ENCODE measurements at places on chromosomes 16 and 17.

GRCh38 chr17:74950207-74950606, 14.5 kb downstream of the OTOP3 start:
- DNase-seq, result no peak

DNA sequence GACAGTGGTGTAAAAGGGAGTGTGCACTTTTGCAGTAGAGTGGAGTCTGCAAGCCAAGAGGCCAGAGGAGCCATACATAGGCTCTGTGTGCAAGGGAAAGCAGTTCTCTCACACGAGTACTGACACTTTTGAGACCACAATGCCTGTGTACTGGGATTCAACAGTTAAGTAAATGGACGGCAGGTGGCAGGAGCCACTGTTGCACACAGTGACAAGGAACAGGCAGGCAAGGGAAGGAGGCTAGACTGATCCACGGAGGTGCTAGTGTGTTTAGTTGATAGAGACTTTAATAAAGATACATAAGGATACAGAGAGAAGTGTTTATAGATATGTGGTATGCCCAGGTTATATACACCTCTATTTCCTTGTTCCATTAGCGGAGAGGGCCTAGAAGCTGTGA, 67.0 kb downstream of the MPRIP start:
- DNase-seq, result no peak

DNA sequence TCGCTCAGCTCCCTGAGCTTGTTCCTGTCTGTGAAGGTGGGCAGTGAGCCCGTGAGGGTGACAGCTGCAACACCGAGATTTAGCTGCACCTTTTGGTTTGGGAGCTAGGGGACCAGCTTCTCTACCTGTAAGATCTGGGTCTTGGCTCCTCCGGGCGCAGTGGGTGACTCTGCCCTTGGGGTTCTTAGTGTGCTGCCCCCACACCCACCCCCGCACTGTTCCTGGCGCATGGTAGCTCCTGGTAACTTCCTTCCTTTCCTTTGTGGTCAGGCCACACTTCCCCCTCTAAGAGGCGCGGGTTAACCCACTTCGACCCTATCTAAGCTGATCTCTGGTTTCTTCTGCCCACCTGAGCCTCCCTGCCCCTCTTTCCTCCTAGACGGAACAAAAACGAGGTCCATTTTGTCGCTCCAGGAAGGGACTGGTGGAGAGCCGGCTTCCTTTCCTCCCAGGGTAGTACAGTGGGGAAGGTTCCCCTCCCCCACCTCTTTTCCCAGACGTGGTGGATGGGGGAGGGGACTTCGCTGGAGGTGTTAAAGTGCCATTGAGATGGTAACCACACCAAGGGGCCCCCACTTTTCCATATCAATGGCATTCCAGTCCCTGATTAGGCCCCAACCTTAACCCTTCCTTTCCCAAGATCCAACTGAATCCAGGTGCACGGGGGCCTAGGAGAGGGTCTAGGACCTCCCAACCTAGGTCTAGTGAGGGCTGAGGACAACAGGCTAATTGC, 4.6 kb upstream of the CLDN9 start:
- DNase-seq, result no peak

DNA sequence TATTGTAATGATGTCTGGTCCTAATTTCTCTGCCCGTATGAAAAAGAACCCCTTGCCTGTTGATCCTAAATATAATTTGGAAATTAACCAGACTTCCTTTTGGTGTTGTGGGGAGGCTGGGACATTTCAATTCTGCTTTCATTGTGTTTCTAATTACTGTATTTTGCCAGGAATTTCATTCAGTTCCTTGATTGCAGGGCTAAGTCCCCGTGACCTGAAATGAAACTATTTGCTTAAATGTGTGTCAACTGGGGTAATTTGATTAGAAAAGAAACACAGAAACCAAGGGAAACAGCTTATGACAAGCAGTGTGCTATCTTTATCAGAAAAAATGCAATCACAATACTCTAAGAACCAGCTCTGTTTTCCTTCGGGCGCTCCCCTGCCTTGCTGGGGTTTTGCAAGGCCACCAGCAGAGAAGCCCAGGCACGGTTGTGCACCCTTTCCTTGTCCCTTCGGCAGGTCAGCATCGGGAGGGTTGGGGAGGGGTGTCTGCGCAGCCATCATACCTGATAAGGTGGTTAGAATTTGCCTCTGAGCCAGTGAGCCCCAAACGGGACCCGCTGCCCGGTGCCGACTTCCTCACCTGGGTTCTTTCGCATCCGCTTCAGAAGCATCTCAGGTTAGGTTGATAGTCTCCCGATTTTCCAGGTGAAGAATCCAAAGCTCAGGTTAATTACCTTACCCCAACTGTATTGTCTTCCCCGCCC, 19.4 kb downstream of the KLHL36 start:
- no peak for DNase-seq

DNA sequence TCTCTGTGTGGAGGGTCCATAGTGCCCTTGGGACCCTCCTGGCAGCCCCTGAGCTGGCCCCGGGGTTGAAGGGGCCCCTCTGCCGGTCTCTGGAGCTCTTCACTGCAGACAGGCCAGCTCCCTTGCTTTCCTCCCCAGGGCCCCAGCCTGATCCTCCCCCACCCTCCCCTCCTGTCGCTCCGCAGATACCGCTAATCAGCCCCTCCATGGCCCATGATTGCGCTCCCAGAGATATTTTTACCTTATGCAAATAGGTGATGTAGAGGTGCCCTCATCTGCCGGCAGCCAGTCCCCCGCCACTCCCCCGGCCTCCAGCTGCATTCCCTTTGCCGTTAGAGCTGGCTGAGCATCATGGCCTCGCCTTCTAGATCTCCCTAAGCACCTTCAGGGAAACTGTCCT, 9.2 kb downstream of the MMP15 start:
- no peak for DNase-seq

DNA sequence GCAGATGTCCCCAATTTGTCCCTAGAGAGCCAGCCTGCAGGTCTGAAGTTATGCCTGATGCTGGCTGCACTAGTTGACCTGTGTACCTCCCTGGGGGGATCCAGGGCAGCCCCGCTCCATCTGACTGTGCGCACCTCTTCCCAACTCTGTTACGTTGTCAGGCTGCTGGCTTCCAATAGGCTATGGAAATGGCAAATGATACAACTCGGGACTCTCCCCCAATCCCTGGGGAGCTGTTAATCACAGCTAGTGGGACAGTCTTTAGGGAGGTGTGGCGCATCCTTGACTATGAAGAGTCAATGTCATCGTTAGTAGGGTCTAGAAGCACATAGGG, 30.1 kb downstream of the GPRC5B start:
- no peak for DNase-seq

DNA sequence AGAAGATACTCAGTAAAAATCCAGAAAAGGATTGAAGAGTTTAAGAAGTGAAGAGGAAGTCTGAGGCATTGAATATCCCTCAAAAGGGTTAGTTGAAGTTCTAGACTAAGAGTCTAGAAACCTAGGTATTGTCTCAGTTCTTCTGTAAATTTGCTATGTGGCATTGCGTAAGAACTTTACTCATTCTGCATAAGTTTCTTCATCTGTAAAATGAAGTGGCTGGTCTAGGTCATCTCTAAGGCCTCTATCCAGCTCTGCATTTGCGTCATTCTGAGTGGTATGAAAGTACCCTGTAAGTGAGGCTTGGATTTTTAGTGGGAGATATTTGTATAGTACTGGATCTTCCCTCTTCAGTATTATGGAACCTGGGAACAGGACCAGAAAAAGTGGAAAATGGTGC, 130.2 kb downstream of the MYO1D start:
- DNase-seq, result no peak

DNA sequence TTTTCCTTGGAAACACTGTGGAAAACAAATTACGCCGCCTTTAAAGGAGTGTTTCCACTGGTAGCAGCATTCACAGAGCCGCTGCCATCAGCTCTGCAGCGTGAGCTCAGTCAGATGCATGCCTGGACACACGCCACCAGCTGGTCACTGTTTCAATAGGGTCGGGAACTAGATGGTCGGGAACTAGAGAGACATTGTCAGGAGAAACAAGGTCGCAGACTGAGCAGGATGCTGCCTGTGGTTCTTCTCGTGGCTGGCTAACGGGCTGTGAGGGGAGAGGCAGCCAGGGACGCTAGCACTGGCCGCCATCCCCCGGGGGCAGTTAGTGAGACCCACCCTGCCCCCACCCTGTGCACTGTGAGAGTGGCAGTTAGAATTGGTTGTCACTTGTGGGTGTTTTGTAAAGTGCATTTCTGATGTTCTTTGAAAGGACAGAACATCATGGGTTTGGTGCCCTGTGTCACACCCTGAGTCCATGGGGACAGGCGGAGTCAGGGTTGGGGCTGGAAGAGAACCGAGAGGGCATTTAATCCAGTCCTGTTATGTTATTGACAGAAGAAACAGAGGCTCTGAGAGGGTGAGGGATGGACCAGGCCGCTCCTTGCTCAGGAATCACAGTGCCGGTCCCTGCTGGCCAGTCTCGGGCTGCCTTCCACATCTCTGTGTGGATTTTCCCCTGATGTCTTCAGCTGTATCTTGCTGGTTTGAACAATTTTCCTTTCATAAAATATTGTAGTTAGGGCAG, 86.3 kb downstream of the SPECC1 start:
- no peak for DNase-seq
